ENCODE measurements at places on chromosomes 5 and 9.

DNA sequence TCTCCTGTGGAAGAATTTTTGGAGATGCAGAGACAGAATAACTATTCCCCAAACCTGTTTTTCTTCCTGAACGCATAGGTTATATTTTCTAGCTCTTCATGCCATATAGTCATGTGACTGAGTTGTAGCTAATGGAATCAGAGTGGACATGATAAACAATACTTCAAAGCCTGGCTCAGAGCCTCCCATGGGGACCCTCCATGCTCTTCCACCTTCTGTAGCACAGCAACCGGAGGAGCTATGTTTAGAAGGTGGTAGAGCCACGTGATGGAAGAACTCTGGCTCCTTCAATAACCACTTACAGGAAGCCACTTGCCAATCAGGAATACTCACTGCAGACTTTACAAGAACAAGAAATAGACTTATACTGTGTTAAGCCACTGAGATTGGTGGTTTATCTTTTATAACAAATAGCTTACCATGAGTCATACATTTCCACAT lies 39.2 kb downstream of the NADK2 start:
- DNase-seq: no peak

- no peak for DNase-seq
These were observed 49.5 kb upstream of the C9orf72 start for GRCh38 chr9:27622693-27623340.

GRCh38 chr5:6319116-6319515 lies 59.2 kb downstream of the MED10 start:
- DNase-seq: no peak

- DNase-seq: no peak
These were observed 1217.9 kb upstream of the ACO1 start for GRCh38 chr9:31166516-31166915.

DNA sequence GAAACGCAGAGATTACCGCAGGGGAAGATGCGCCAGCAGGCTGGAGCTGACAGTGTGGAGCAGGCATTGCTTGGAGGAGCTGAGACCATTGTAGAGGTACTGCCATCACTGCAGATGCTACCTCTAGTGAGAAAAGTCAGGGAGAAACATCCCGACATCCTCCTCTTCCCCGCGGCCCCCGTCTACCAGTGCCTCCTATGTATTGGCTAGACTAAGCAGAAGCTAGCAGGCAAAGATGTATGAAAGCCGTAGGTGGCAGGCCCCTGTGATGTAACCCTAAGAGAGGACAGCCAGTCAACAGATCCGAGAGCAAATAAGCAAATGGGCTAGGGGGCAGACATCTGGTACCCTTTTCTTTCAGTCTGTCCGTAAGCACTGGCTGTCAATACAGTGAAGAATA lies 115.5 kb upstream of the ACTBL2 start:
- no peak for DNase-seq

GRCh38 chr9:7146582-7146981 lies 388.8 kb downstream of the KDM4C start:
- no peak for DNase-seq

GRCh38 chr5:33238826-33239695 lies 201.7 kb upstream of the TARS1 start:
- no peak for DNase-seq

GRCh38 chr5:124716169-124716568 lies 30.3 kb downstream of the ZNF608 start:
- DNase-seq: no peak

DNA sequence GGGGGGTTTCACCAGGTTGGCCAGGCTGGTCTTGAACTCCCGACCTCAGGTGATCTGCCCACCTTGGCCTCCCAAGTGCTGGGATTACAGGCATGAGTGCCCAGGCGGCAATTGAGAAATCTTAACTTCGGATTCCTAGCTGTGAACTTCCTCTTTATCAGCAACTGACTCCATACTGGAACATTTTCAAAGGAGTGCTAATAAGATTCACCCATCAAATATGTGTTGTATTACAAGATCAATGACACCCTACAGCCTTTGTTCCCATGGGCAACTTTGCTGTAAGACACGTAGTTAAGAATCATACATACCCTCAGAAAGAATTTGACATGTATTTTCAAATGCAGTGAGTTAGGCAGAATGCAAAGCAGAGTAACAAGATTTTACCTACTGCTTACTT lies 23.1 kb upstream of the ACOT12 start:
- DNase-seq: no peak

GRCh38 chr5:135091286-135091685 lies 57.3 kb upstream of the PITX1 start:
- DNase-seq: no peak

DNA sequence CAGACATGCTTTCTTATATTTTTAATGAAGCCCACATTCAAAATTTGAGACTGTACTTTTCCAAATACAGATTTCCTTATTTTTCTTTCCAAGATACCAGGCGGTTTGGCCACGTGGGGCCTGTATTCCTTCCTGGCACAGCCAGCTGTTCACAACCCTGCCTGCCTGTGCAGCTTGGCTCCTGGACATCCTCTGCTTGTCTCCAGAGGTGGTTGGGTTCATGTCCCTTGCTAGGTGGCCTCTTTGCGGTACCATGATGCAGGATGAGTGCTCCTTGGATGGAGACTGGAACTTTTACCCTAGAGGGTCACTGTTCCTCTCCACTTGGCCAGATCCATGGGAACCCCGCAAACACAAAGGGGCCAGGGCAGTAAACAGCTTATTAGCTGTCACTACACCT lies 297.5 kb upstream of the MSX2 start:
- DNase-seq: no peak

- no peak for DNase-seq
These were observed 464.0 kb downstream of the PTPRD start for GRCh38 chr9:10148796-10149195.

- DNase-seq: no peak
These were observed 32.1 kb upstream of the TCF7 start for GRCh38 chr5:134082264-134082992.

DNA sequence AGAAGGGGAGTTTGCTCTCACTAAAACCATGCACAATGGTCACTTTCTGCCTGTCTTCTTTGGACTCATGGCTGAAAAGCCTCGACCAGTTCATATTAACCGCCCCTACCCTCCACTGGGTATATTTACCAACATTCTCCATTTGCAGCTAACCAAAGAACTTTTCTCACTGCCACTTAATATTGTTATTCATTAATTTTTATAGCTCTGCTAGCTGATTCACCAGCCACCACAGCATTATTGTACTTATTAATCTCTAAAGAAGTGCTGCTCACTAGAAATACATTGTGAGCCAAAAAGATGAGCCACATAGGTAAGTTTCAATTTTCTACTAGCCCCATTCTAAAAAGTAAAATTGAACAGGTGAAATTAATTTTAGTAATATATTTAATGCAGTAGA lies 33.4 kb upstream of the SMIM32 start:
- no peak for DNase-seq

- DNase-seq: no peak
These were observed 38.7 kb downstream of the SPRY4 start for GRCh38 chr5:142286111-142286510.

GRCh38 chr9:134686896-134687295 lies 45.3 kb downstream of the COL5A1 start:
- no peak for DNase-seq

DNA sequence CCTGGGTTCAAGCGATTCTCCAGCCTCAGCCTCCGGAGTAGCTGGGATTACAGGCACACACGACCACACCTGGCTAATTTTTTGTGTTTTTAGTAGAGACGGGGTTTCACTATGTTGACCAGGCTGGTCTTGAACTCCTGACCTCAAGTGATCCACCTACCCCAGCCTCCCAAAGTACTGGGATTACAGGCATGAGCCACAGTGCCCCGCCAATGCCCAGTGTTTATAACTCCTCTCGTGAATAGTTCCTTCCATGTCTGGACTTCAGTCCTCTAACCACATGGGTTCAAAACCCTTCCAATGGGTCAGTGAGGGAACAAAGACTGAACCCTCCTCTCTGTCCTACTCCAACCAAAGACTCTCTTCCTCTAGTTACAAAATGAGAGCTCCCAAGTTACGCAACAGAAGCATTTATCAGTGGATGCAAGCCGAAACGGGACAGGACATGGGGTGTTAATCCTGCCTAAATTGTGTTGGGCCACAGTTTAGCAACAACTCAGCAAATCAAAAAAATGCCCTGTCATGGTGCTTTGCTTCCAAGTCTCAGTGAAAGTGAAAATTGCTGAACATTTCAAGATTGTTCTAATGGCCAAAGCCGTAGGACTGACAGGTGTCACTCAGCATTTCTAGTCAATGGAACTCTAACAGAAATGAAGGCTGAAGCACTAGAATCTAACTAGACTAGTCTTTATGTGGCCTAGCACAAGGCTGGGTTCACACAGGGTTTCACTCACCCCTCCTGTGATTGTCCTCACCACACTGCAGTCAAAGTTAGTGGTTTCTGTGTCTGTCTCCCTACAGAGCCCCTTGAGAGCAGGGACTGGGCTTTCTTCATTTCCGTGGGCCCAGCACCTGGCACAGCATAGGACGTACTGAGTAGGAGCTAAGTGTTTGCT lies 3.2 kb upstream of the TMEM245 start:
- no peak for DNase-seq

GRCh38 chr5:126471875-126472537 lies 48.8 kb downstream of the GRAMD2B start:
- DNase-seq: peak; percentile 57

GRCh38 chr5:115072266-115073064 lies 97.2 kb downstream of the TRIM36 start:
- no peak for DNase-seq

GRCh38 chr9:89677702-89678395 lies 73.0 kb downstream of the GADD45G start:
- no peak for DNase-seq

GRCh38 chr9:90088434-90088833 lies 483.6 kb downstream of the GADD45G start:
- no peak for DNase-seq

GRCh38 chr9:3676766-3677165 lies 151.0 kb upstream of the RFX3 start:
- DNase-seq: no peak

GRCh38 chr9:108911820-108912219 lies 22.1 kb downstream of the ELP1 start:
- no peak for DNase-seq

DNA sequence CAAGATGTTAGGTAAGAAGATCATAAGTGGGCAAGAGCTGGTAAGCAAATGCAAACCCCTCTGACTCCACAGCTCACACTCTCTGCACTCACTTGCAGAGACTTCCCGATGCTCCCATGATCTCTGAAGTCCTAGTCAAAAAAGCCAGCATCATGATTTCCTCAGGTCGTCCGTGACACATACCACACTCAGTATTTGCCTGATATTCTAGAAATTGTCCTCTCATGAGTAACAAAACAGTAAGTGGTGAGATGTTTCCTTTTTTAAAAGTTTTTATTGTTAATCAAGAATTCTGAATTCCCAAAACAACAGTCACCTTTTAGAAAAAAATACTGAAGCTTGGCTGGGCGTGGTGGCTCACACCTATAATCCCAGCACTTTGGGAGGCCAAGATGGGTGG lies 194.6 kb downstream of the DENND1A start:
- DNase-seq: no peak

- peak; percentile 51 for DNase-seq
These were observed 59.2 kb upstream of the TRAF1 start for GRCh38 chr9:120985819-120986222.

GRCh38 chr9:38388283-38389223 lies 3.9 kb upstream of the ALDH1B1 start:
- peak; percentile 23 for DNase-seq

DNA sequence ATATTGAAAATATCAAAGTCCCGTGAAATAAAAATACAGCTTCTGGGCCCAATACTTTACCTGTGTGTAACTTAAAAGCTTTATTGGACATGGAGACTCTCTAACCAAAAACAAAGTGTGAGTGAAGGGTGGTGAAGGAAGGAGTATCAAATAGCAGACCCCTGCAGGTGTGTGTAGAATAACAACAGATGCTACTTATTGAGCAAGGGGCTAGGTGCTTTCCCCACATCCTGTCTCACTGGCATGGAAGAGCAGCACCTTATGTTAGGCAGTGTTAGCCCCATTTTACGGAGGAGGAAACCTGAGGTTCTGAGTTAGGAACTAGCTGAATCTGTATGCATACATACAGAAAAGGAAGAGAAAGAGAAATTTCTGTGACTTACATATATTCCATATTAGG lies 21.8 kb downstream of the SLIT3 start:
- DNase-seq: no peak

GRCh38 chr9:136931611-136932130 lies 12.9 kb downstream of the FBXW5 start:
- no peak for DNase-seq

DNA sequence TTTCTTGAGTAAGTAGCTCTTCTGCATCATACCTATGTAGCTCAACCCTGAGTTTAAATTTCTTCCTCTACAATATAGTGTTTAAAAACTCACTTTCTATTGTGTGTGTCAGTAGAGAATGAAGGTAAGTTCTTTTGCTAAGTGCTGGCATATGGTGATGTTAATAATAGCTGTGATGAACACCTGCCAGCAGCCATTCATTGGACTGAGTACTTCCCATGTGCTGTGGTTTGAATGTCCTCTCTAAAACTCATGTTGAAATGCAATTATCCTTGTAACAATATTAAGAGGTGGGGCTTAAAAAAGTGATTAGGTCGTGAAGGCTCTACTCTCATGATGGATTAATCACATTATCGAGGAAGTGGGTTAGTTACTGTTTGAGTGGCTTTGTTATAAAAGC lies 645.2 kb upstream of the RGMB start:
- no peak for DNase-seq

GRCh38 chr5:111676466-111676865 lies 80.5 kb downstream of the NREP start:
- peak; percentile 58 for DNase-seq

DNA sequence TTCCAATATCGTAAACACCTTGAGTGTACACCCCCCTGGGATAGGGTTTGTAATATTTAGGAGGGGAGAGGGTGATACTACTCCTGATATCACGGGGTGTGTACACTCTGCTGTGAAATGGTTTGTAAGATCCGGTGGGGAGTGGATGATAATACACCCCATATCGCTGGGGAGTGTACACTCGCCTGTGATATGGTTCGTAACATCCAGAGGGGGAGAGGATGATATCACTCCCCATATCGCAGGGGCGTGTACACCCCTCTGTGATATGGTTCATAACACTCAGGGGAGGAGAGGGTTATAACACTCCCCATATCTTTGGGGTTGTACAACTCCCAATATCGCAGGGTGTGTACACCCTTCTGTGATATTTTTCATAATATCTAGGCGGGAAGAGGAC lies 33.8 kb upstream of the SLC25A48 start:
- no peak for DNase-seq

DNA sequence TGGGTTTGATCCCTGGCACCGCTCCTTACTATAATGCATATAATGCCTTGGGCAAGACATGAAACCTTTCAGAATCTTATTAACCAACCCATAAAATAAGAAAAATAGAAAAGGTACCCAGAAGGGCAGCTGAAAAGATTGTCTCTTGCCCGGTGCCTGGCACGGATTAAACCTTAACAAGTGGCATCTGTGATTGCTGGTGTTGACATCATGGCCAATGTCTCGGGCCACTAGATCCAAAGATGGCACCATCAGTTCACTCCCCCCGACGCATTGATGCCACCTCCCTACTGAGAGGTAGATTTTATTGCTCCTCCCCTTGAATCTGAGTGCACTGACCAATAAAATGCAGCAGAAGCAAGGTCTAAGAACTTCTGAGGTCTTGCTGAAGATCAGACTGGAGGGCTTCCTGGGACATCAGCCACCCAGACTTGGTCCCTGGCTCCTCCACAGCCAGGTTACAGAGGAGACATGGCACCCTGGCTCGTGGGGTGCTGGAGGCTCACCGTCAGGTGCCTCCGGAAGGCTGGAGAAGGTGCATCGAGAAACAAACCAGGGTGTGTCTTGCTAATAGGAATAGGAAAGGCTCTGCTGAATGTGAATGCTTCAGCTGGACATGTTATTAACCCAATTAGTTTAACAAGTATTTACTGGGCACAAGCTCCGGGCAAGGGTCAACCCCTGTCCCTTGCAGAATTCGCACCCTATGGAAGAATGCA lies 80.0 kb upstream of the COL5A1 start:
- no peak for DNase-seq

Data from fibroblast of the conjunctiva (primary cell).